ENCODE measurements at places on chromosomes 6 and 20.

- no peak for DNase-seq
These were observed 88.7 kb downstream of the ARHGAP18 start for GRCh38 chr6:129621252-129621651.

- no peak for DNase-seq
These were observed 893 bp downstream of the POLR1H start for GRCh38 chr6:30061858-30062458.

GRCh38 chr6:13445005-13445743, 42.2 kb downstream of the GFOD1 start:
- no peak for DNase-seq

DNA sequence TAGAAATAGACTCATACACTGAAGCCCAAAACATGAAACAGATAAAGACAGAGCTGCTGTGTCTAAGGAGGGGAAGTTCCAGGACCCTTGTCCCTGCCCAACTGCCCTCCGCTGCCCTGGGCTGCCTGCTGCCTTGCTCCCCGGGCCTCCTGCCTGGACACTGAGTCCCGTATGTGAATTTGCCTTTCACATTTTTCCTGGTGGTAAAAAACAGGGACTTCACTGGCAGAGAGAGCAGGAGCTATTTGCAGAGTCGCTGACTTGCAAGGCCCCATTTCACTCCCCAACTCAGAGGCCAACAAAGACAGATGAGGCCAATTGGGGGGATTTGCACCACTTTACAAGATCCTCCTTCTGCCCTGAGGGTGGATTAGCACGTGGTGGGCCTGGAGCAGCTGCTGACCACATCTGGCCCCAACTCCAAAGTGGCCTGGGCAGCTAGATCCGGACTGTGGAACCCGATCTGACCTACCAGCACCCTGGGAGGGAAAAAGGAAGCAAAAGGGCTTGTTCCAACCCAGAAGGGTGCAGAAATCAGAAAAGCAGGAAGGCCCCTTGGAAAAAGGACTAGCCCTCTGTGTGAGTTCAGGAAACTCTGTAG, 61.4 kb downstream of the NOL4L start:
- no peak for DNase-seq

GRCh38 chr6:156909212-156910010, 132.2 kb downstream of the ARID1B start:
- no peak for DNase-seq

DNA sequence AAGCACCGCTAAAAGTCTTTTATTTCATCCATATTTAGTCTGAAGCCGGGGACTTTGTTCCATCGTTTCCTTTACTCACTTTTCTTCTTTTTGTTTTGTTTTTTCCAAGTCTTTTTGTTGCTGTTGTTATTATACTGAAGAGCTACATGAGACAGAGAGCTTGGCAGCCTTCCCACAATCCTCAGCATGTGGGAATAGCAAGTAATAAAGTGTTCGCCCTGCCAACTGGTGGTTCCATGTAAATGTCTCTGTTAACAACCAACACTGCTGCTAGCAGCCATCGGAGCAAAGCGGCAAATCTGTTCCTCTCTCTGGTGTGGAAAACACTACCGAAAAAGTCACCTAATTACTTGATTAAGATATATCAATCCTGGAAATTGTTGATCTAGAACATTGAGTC, 437.8 kb upstream of the ID4 start:
- no peak for DNase-seq

- DNase-seq, result no peak
These were observed 3.5 kb downstream of the ENPP3 start for GRCh38 chr6:131640576-131640975.

DNA sequence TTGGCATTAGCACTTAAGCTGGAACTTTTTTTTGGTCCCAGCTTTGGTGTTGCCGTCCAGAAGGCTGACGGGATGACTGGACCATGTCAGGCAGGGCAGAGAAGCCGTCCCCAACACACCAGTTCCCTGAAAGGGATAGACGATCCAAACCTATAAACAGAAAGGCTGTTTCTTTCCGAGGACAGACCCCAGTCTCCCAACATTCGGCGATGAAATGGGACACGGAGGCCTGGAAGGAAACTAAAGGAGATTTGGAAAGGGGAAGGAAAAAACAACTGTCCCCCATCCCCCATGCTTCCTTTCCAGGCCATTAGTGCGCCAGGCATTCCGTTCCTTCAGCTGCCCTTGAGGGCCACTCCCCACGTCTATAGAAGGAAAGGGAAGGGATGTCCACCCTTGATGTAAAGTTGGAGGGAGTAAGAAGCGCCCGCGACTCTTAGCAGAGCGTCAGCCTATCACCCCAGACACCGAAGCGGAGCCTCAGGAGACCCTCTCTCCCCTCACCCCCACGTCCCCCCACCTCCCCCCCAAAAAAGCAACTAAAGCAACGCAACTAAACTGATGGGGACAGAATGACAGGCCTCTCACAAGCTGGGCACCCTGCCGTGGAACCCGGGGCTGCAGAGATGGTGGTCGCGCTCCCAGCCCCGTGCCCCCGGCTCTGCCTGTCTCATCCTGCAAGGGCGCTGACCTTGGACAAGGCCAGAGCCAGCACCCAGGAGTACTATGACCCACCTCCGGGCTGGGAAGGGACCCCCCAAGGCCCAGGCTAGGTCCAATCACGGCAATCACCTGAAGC, 638 bp downstream of the BLCAP start:
- DNase-seq, result no peak

GRCh38 chr6:27867945-27868300, 44.3 kb downstream of the OR2B2 start:
- DNase-seq, result no peak

DNA sequence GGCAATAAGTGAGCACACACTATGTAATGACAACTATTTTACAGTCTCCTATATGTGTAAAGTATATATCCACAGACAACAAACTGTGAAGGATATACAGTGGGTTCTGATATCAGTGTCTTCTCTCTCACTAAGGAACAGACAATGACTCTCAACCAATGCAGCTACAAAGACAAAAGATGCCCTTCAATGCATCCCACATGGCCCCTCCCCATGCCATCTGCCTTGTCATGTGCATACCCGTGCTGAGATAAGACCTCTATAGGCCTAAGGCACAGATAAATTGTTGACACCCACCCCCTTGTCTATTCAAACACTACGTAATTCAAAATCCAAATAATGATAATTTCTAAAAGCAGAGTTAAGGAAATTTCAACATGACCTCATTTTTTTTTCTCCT, 1123.5 kb upstream of the MAP3K7 start:
- DNase-seq, result no peak

DNA sequence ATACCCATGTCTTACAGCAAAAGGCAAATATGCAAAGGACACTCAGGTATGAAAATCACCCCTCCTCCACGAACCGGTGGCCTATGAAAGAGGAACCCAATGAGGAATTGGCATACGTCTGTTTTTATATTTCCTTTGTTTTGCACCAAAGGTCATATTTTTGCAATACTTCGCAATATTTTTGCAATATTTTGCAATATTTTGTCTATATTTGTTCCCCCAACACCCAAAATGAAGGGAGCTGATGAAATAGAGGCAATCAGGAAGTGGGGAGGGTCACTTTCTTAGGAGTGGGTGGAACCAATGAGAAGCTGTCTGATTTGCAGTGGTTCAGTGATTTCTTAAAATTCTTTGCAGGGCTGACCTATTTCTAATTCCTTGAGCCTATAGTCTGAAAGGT, 296.8 kb upstream of the TSHZ2 start:
- no peak for DNase-seq

- no peak for DNase-seq
These were observed 37.3 kb upstream of the TGM2 start for GRCh38 chr20:38202153-38202981.

DNA sequence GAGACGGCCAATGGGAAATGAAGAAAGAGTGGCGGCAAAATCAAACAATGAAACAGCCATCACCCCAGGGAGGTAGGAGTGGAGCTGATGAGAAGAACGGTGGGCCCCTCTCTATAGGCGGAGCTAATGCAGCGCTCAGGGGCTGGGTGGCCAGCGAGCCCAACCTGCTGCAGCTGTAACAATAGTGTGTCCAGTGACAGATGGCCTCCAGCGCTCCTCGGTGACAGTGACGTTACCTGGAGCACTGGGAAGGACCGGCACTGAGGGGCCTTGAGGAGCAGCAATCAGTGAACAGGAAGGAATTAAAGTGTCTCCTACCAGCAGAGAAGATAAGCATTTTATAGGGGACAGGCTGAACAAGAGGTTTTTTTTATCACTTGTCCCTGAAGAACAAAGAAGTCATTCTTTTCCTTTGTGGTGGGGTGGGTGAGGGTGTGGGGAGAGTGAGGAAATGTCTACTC, 81.6 kb downstream of the FOXA2 start:
- no peak for DNase-seq

Measured in LNCaP clone FGC (cell line).